Activated effector memory CD4-positive, alpha-beta T cell treated with Interleukin-2 at 50 U/mL for 16 hours (primary cell): ENCODE measurements at places on chromosomes 7 and 10.

- DNase-seq = no peak
These were observed 155.0 kb downstream of the RNF133 start for GRCh38 chr7:122543891-122544290.

- DNase-seq = no peak
These were observed 106.6 kb upstream of the INHBA start for GRCh38 chr7:41809529-41809939.

- peak; percentile 60 for DNase-seq
These were observed 15.6 kb upstream of the PPIF start for GRCh38 chr10:79331709-79332108.

DNA sequence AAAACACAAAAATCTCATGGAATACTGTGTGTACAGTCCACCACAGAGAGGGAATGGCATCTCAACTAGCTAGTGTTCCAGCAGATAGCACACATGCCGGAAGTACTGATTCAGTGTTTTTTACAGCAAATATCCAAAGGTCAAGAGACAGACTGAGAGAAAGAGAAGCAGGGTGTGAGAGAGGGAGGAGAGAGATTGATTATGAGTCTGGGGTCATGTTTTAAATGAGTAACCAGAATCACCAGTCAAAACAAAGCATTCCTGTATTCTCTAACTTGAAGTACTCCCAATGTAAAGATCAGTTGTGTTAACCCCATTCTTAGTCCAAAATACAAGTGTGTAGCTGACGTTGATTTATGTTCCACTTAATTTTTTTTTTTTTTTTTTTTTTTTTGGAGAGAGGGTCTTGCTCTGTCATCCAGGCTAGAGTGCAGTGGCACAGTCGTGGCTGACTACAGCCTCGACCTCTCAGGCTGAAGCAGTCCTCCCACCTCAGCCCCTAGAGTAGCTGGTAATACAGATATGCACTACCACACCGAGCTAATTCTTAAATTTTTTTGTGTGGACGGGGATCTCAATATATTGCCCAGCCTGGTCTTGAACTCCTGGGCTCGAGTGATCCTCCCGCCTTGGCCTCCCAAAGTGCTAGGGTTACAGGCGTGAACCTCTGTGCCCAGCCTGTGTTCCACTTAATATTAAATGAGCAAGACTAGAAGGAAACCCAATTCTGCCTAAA lies 114.2 kb downstream of the TAF3 start:
- no peak for DNase-seq

DNA sequence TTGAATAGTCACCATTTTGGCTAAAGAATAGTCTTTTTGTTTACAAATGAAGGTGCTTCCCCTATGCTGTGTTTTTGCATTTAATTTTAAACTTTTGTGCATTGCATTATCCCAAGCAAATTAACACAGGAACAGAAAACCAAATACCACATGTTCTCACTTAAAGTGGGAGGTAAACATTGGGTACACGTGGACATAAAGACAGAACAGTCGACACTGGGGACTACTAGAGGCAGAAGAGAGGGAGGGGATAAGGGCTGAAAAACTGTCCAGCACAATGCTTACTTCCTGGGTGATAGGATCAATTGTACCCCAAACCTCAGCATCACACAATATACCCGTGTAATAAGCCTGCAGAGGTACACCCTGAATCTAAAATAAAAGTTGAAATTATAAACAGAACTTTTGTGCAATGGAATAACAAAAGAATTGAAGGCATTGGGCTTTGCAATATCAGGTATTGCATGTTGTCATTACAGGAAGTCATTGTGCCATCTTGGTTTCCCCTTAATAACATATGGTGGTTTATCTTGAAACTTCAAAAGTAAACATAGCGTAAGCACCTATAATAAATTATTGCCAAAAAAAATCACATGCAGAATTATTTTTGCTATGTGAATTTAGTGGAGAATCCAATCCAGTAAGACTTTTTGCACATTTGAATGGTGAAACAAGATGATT lies 16.1 kb downstream of the ADD3 start:
- DNase-seq = no peak

DNA sequence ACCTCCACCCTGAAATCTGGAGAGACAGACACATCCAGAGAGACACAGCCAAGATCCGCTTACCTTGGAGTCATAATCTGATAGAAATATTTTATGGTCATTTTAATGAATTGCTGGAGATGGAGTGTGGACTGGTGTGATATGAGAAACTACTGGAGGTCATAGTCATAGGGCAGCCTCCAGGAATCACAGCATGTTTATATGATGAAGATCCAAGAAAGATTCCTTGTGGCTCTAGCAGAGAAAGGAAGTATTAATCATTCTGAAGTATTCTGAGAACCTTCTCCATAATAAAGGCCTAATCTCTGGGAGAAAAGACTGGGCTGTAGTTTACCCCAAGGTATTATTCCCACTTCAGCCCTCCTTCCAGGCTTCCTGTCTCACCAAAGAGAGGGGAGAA lies 38.0 kb downstream of the POLR1F start:
- DNase-seq = no peak

DNA sequence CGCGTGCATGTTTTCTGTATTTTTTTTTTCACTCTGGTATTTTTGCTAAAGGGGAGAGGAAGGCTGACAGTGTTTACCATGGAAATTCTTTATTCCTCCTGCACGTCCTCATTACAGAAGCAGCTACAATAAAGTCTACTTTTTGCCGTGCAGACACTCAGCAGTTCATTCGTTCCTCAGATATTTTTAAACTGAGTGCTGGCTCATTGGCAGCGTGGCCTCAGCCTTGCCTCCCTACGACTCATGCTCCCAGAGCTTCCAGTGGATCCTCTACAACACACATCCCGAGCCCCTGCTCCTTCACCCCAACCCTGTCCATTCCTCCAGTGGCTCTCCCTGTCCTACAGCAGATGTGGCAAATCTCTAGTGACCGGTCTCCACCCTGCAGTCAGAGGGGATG lies 239.2 kb upstream of the ZMIZ1 start:
- no peak for DNase-seq

DNA sequence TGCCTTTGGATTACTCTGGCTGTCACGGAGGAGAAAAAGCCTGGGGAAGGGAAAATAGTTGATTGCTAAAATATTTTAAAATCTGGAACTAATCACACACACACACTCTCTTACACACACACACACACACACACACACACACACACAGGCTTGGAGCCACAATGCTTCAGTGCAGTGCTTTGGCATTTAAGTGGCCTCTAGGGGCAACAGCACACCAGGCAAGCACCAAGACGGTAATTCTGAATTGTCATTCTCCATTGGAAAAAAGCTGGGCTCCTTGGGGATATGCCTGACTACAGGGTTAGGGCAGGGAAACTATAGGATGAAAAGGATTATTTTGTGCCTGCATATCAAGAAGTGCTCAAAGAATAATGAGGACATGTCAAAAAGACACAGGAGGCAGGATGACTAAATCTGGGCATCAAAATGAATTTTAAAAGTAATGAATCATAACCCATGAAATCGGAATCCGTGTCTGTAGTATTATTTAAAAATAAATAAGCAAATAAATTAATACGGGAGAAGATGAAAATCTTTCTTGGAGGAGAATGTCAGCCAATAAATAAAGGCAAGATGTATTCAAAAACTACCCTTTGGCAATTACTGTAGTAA lies 30.4 kb upstream of the DDC start:
- no peak for DNase-seq

GRCh38 chr7:81457852-81458522 lies 311.9 kb downstream of the HGF start:
- DNase-seq = no peak

- no peak for DNase-seq
These were observed 102.7 kb downstream of the CALN1 start for GRCh38 chr7:72309476-72309875.

DNA sequence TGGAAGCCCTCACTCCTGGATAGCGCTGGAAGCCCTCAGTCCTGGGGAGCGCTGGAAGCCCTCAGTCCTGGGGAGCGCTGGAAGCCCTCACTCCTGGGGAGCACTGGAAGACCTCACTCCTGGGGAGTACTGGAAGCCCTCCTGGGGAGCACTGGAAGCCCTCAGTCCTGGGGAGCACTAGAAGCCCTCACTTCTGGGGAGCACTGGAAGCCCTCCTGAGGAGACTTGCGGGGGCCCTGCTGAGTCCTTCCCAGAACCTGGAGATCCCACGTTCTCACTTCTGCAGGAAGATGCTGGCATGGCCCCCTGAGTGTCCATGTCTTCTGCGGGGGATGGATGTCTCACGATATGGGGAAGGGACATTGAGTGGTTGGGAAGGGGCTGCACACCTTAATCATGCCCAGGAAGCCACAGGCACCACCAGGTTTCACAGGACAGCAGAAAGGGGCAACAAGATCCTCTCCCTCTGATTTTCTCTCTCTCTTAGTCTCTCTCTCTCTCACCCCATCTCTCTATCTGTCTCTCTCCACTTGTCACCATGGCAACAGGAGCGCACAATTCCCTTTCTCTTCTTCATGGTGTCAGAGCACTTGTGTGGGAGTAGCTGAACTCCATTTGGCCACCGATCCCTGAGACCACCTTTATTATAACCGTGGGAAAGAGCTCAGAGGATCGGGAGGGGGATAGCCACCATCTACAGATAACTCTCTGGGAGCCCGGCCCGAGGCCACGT lies 267.0 kb downstream of the TCERG1L start:
- DNase-seq = no peak
